Activated CD4-positive, alpha-beta T cell treated with anti-CD3 and anti-CD28 coated beads for 1 hour (primary cell): ENCODE measurements at places on chromosomes 3 and 15.

GRCh38 chr3:56878074-56878473 lies 76.3 kb upstream of the ARHGEF3 start:
- peak; percentile 16 for DNase-seq

DNA sequence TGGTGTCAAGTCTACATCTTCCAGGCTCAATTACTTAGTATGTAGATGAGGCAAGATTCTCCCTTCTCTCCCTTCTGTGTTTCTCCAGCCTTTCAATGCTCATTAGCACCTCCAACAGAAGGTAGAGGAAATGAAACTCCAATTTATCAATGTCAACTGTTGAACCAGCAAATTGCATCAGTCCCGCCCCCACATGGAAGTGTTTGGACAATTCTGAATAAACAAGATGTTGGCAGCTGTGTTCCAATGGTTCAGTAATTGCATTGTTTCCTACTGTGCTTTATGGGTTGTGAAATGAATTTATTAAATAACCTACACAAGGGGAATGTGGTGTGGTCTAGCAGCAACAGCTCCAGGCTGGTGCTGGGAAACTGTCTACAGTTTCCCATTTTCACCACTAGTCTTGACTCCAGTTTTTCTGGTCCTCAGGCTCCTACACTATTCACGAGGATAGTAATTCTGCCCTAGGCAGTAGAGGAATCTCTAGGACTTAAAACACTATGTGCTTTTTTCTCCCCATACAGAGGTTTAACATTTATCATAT lies 91.9 kb downstream of the MB21D2 start:
- DNase-seq: no peak

DNA sequence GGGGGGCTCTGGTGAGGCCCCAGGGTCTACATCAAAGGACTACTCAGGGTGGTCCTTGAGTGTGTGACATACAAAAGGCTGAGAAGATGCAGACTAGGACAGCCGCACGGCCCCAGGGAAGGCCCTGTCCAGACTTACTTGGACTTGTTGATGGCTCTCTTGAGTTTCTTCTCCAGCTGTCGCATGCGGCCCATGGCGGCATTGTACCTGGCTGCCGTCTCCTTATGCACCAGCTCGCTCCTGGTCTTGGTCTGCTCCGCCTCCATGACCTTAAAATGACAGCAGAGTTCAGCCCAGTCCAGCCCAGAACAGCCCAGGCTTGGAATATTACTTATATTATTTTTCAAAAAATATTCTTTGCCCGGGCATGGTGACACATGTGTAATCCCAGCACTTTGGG lies 56.0 kb downstream of the CAPN7 start:
- no peak for DNase-seq

- DNase-seq: no peak
Observed at GRCh38 chr3:49410066-49410845, 1.5 kb downstream of the RHOA start.

DNA sequence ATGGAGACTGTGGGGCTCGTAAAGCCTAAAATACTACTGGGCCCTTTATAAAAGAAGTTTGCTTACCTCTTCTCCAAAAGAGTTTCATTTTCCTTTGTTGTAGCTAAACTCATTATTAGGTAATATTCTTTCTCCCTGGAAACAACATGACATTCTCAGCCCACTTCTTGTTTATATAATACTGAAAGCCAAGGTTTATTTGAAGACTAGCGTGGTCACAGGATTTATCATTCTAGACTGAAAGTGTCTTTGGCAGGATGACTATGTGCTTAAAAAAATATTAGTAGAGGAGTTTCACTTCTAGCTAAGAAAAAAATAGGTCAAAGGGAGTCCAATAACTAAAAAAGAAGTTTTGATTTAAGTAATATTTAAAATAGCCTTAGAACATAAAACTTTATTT lies 1085.2 kb upstream of the CADM2 start:
- DNase-seq: no peak

GRCh38 chr15:73388256-73388781 lies 19.6 kb upstream of the HCN4 start:
- DNase-seq: no peak

GRCh38 chr3:163776743-163777142 lies 1301.6 kb downstream of the SI start:
- no peak for DNase-seq

- no peak for DNase-seq
Observed at GRCh38 chr15:99390667-99391066, 139.4 kb downstream of the LRRC28 start.

DNA sequence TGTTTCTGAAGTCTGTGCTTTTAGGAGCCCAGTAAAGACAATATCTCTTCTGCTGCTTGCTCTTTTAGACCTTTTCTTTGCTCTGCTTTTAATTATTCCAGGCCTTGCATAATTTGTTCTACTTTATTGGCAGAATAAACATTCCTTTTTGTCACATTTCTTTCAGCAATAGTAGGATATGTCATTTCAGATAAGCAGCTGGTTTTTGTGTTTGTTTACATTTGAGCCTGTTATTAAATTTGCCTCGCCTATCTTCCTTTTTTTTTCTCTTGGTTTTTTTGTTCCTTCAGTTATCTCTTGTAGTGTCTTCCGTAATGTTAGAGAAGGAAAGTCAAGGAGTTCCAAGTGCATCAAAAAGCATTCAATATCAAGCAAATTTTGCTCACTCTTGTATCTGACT lies 16.4 kb downstream of the ZNF654 start:
- no peak for DNase-seq

GRCh38 chr15:85406916-85407315 lies 26.5 kb downstream of the AKAP13 start:
- DNase-seq: no peak

- DNase-seq: no peak
Observed at GRCh38 chr3:179512378-179512777, 50.3 kb upstream of the ACTL6A start.

- DNase-seq: no peak
Observed at GRCh38 chr3:93961489-93961888, 12.2 kb downstream of the PROS1 start.

- DNase-seq: no peak
Observed at GRCh38 chr3:71577011-71577410, 6.5 kb downstream of the FOXP1 start.

DNA sequence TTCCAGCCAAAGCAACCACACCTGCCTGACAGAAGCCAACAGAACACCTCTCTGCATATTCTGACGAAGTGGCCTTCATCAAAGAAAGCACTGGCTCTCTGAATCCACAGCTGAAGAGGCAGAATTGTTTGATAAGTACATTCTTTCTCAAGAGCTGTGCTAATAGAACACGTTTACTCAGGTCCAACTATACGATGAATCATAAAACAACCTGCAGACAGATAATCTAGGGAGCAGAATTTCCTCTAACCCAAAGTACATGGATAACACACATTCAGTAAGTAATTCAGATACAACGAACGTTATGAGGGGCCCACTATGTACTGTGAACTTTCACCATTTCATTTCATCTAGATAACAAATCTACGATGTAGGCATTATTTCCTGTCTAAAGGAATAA lies 25.4 kb downstream of the ALDH1A2 start:
- no peak for DNase-seq

GRCh38 chr15:37678124-37678523 lies 256.3 kb upstream of the TMCO5A start:
- DNase-seq: no peak

DNA sequence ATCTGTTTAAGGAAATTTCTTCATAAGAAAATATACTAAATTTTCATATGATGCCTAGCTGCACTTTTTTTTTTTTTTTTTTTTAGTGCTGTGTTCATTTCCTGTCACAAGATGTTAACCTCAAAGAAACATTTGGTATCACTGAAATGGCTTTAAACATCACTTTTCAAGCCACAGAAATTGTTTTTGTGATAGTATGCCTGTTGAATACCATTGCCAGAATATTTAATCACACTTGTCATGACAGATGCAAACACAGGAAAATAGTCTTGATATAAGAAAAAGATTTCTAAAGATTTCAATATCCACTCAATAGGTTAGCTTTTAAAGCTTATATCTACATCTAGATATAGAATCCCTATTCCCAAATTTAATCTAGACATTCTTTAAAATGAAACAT lies 608.5 kb upstream of the AGTR1 start:
- DNase-seq: no peak

- no peak for DNase-seq
Observed at GRCh38 chr3:29887451-29887850, 606.6 kb downstream of the RBMS3 start.

- no peak for DNase-seq
Observed at GRCh38 chr3:46479696-46480095, 15.0 kb upstream of the LTF start.
